Stimulated activated CD8-positive, alpha-beta memory T cell treated with anti-CD3 and anti-CD28 coated beads, Interleukin-12 subunit alpha, Interleukin-12 subunit beta, amount 100 ng/mL, for 4 hours (primary cell): ENCODE measurements at places on chromosomes 1 and 21.
A peak's percentile ranks its signal among the peaks of the same experiment; 100 is the strongest.

GRCh38 chr1:219265026-219265515 lies 91.4 kb downstream of the LYPLAL1 start:
- no peak for DNase-seq

DNA sequence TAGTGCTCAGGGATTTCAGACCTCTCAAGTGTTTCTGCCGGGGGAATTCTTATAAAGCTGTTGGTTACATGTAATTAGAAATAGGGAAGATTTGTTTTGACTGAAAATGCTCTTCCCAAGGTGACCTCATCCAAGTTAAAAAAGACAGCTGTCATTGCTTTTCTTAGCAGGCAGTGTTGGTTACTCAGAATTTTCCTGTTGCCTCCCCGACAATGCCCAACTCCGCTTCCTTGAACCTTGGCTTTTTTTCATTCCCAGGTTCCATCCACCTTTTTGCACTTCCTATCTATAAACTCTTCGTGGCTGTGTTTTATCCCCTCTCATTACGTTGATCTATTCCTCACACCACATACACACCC lies 825 bp upstream of the DPH5 start:
- DNase-seq: no peak

DNA sequence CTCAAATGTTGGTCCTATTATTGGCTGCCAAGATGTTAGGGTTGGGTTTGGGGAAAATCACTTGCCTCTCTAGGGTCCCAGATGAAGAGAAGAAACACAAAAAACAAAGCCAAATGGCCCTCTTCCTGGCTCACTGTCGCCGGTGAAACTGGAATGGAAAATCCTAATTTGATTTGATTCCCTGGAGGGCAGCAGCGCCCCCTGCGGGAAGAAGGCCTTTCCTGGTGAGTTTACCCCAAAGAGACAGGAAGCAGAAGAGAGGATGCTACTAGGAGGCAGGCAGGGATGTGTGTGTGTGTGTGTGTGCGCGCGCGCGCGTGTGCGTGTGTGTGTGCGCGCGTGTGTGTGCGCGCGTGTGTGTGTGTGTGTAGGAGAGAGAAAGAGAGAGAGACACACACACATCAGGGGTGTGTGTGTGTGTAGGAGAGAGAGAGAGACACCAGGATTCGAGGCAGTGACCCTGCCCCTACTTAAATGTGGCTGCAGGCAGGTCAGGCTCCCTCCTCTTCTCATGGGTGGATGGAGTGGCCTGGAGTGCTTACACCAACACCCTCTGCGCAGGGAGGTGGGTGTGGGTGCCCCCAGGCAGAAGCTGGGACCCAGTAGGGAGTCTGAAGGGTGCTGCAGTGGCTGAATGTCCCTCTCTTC lies 3.1 kb upstream of the SELENON start:
- DNase-seq: peak; percentile 56

DNA sequence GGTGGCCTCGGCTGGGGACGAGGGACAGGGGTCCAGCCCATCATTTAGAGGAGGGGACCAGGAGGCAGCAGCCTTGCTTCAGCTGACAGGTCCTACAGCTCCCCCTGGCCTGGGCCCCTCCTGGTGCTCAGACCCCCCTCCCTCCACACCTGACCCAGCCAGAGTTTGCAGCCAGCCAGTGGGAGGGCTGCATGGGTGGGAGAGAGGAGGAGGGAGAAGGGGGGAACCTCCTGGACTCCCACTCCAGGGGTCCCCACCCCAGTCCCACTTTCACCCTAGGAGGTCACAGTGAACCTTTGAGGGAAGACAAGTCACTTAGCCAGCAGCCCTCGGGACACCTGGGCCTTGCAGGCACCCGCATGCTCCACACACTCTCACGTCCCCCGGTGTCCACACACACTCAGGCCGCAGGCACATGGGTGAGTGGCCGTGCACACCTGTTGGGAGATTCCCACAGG lies 108.9 kb upstream of the ZBTB40 start:
- no peak for DNase-seq

DNA sequence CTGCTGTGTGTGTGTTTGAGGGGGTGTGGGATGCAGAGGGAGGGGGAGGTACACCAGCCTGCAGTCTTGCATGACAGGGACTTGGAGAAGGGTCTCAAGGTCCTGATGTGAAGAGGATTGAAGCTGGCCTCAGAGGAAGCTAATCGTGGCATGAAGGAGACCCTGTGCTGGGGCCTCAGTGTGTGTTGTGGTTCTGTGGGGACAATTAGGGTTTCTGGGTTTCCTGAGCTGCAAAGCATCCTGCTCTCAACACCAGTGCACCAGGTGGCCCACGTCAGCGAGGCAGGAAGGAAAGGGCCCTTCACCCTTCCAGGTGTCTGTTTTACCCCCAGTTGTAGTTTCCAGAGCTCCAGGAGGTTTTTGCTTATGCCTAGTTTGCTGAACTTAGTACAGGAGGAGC lies 52.8 kb downstream of the TENT5C start:
- no peak for DNase-seq

GRCh38 chr1:1254667-1254998 lies 8.1 kb upstream of the C1QTNF12 start:
- no peak for DNase-seq

GRCh38 chr1:226813671-226814591 lies 56.5 kb upstream of the PSEN2 start:
- DNase-seq: no peak

- no peak for DNase-seq
Observed at GRCh38 chr1:155850345-155850744, 6.7 kb downstream of the GON4L start.

- DNase-seq: no peak
Observed at GRCh38 chr1:233327651-233328141, at the start of gene MAP3K21. Gene MAP3K21, plus strand, starts transcription at chr1:233327724. Its CDS starts 305 bp downstream, at chr1:233328029.

DNA sequence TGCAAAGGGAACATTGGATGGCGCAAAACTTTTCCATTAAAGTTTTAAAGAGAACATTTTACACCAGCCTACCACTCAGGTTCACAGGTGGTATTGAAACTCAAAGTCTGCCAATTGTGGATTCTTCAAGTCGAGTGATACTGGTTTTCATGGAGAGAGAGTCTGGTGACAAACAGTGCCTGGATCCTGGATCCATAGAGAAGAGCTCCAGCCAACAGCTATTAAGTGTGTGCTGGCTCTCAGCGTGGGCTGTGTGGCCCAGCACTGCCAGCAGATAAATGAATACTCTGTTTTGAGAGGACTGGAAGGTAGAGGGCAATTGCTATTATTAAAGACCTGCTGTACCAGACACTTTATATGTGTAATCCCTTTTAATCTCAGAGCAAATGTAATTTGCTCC lies 118.9 kb upstream of the SYT6 start:
- no peak for DNase-seq

GRCh38 chr1:83901547-83902155 lies 97.3 kb downstream of the TTLL7 start:
- DNase-seq: no peak

GRCh38 chr1:61482170-61482734 lies 242.7 kb downstream of the TM2D1 start:
- DNase-seq: no peak

DNA sequence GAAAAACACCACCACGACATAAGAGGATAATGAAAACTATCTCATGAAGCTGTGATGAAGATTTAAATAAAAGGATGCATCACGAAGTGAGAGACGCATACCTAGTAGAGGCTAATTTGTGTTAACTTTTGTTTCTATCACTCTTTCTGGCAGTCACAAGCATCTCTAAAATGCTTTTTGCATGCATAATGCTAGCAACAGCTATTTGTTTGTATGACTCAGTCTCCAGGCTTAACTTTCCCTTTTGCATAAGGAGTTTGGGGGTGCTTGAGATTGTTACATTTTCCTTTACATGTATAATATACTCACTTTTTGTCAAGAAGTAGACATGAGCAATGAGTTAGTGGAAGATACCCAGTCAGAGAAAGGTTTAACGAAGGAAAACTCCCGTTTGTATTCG lies 385.4 kb downstream of the DISC1 start:
- no peak for DNase-seq

GRCh38 chr1:9075022-9075421 lies 5.6 kb upstream of the SLC2A5 start:
- no peak for DNase-seq

- no peak for DNase-seq
Observed at GRCh38 chr1:8214501-8215173, 103.3 kb upstream of the SLC45A1 start.

DNA sequence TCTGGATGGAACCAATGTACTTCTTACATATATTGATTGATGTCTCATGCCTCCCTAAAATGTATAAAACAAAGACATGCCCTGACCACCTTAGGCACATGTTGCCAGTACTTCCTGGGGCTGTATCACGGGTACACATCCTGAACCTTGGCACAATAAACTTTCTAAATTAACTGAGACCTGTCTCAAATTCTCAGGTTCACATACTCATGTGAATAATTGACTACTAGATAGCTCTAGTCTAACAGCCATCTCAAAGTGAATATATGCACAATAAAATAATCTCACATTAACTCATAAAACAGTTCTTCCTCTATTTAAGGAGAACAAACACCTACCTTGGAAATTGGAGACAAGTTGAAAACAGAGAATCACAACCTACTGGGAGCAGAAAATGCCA lies 5.6 kb downstream of the DNAI4 start:
- DNase-seq: no peak

GRCh38 chr1:47791879-47792608 lies 205.1 kb downstream of the TRABD2B start:
- DNase-seq: no peak

GRCh38 chr21:28518630-28519029 lies 474.0 kb downstream of the LTN1 start:
- no peak for DNase-seq

DNA sequence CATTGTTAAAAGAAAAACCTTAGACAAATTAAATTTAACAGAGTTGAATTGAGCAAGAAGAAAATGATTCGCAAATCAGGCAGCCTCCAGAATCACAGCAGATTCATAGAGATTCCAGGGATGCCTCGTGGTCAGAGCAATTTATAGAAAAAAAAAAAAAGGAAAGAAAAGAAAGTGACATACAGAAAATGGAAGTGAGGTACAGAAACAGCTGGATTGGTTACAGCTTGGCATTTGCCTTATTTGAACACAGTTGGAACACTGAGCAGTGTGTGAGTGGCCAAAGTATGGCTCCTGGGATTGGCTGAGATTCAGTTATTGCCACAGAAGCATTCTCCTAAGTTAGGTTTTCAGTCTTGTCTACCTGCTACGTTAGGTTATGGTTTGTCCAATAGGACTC lies 9.1 kb upstream of the C21orf91 start:
- DNase-seq: no peak
